ENCODE measurements at places on chromosomes 2 and 18.
A peak's percentile ranks its signal among the peaks of the same experiment; 100 is the strongest.

DNA sequence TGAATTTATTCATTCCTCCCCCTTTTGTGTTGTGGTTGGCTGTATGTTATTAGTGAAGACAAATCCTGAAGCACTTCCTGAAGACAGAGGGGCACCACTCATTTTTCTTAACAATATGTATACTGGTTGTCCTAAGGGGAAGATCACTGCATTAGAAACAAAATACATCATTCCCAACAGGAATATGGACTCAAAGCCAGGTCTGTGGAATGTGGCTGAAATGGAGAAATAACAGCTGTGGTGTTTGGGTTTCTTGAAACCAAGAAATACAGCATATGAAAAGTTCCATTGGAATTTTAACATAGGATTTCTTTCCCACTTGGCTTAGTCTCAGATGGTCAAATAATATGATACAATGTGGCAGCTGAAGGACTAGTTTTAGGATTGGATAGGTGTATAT lies 267.6 kb downstream of the KCNE4 start:
- DNase-seq, result peak; percentile 68

- peak; percentile 79 for DNase-seq
Observed at GRCh38 chr2:74845217-74845751, 11.4 kb downstream of the HK2 start.

DNA sequence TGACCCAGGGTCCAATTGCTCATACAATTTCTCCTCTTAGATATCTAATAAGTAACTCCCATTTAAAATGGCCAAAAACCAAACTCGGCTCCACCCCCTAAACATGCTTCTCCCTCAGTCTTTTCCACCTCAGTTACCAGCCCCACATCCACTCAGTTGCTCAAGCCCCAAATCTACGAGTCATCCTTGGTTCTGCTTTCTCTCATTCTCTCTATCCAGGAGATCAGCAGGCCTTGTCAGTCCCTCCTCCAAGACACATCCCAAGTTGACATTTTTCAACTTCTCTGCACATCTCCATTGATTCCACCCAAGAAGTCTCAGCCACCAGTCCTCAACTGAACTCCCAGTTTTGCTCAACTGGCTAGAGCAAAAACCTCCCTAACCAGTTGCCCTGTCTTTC lies 40.5 kb upstream of the RTN4 start:
- DNase-seq, result peak; percentile 69

- DNase-seq, result no peak
Observed at GRCh38 chr2:73084971-73085370, 13.5 kb upstream of the SFXN5 start.

DNA sequence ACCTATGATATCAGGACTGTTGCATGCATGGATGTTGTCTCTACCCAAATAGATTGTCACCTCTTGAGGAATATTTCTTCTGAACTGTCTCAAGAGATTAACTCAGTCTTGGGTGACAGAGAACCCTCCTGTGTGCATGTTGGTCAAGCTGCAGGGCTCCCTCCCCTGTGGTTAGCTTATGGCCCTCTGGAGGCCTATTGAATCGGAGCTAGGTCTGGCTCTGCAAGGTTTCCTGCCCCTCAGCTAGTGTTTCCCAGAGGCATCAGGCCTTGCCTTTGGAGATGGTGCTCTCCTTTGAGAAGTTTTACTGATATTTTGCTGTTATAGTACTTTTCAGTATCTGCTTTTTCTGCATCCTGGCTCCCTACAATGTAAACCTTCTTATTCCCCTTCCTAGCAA lies 769.2 kb upstream of the FAM98A start:
- no peak for DNase-seq

GRCh38 chr2:14960686-14961324 lies 328.3 kb downstream of the LRATD1 start:
- DNase-seq, result no peak

DNA sequence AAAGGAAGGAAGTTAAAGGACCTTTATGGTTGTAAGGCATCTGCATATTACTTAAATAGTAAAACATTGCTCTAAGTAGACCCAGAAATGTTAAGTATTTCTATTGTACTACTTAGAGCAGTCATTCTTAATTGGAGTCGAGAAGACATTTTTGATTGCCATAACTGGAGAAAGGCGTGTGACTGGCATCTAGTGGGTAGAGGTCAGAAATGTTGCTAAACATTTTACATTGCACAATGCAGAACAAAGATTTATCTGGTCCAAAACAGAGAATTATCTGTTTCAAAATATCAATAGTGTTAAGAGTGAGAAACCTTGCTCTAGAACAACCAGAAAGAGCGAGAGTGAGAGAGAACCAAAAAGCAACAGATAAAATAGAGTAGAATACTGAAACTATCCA lies 23.3 kb upstream of the ROCK1 start:
- DNase-seq, result peak; percentile 51

GRCh38 chr2:74216642-74217041 lies 18.2 kb downstream of the MTHFD2 start:
- DNase-seq, result no peak

GRCh38 chr2:160892204-160892603 lies 268.0 kb upstream of the TANK start:
- no peak for DNase-seq

DNA sequence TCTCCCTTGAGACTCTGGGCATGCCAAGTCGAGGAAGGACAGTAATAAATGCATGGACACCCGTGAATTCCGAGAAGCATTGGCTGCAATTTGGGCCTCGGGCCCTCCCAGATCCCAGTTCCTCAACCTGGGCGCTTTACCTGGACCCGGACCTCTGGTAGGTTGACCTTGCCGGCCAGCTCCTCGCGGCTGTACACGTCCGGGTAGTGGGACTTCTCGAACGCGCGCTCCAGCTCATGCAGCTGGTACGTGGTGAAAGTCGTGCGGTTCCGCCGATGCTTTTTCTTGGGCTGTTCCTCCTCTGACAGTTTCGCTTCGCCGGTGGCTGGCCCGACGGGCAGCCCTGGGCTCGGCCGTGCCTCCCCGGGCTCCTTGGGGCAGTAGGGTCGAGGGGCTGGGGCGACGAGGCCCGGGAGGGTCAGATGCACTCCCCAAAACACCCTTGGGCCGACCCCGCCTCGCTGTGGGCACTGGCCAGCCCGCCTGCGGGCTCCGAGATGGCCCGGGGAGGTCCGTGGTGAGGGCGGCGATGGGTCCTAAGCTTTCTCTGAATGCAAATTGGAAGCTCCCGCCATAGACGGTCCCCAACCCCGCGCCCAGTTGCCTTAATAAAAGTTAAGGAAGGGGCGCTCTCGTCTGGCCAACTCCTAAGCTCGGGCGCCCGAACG lies 899 bp downstream of the RAX start:
- DNase-seq, result no peak

DNA sequence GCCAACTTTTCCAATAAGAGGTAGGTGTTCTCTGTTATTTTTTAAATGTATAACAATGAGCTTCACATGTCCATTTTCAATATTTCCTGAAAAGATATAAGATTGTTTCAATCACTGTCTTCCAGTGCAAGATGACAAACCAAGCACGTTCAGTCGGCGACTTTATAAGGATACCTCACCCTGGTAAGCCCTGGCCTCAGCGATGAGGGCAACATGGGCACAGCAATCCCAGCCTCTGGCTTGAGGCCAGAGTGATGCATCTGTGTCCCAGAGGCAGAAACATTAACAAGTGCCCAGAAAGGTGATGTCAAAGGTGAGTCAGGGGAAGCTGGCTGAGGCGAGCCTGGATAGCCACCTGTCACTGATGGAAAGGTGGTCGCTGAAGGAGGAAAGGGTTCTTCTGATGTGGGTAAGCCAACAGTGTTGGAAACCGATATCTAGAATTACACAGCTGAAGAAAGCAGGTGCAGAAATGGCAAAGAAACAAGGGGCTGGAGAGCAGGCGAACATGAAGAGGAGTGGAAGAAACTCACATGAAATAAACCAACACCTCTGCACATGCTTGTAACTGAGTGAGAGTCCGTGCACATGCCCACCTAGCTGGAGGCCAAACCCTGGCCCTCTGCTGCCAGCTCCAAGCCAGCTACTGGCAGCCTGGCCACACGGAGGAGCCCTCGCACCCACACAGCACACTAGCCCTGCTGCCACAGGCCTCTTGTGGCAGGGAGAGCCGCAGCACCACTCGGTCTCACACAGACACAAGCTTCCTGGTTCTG lies 65.5 kb downstream of the FBXO15 start:
- DNase-seq, result peak; percentile 36

DNA sequence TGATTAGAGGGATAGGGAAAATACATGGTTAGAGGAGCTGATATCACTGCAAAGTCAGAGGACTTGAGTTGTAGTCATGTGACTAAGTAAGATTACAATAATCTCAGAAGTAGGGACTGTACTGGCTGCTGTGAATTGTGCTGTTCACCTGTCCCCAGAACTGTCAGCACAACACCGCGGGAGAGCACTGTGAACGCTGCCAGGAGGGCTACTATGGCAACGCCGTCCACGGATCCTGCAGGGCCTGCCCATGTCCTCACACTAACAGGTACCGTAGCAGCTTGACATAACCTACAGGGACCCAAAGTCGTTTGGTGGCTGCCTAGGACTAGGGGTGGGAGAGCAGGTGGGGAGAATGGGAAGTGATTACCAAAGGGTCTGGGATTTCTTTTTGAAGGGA lies 132.8 kb upstream of the TTC39C start:
- no peak for DNase-seq

DNA sequence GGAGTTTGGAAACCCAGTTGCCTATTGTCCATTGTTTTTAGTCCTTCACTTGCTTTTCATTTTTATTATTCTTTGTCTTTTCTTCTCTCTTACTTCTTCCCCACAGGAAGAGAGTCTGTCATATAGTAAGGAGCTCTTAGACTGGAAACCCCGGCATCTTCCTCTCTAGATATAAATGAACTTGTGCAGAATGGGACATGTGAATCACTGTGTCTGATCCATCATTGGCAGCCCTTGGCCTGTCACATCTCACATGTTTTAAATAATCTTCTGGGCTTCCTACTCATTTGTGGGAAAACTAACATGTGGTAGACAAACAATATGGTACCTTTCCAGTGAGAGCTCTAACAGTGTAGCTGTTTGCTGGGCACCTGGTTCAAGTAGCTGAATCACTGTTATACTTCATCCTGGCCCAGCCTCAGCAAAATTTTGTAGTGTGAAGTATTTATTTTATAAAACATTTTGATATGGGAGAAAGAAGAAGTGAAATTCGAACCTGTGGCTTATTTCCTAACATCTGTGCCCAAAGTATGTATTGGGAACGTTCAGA lies 112.8 kb downstream of the PHLPP1 start:
- DNase-seq, result no peak

GRCh38 chr2:135063210-135063609 lies 11.1 kb downstream of the RAB3GAP1 start:
- no peak for DNase-seq

DNA sequence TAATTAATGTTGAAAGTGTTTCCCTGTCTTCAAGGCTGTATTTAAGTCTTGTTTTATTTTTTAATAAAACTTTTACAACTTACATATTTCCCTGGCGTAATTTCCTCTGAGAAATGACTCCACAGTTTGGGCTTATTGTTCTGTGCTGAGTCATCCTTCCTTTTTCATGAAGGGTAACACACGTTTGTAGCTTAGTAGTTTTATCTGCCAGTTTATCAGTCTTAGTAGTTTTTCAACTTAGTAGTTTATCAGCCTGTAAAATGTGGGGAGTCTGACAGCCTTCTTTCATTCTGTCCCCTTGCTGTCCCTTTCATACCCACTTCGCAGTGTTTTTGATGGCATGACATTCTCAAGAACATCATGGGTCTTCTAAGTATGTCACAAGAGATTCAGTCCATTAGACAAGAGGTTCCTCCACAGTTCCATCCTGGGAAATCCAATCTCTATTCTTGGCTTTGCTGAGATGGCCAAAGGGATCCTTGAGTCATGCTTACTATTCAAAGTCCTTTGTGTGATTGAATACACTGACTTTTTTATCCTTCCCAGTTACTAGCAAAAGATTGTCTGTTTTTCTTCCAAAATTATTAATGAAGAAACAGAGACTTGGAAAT lies 60.0 kb upstream of the SGPP2 start:
- peak; percentile 8 for DNase-seq

- no peak for DNase-seq
Observed at GRCh38 chr2:58708565-58708964, 467.4 kb upstream of the FANCL start.

DNA sequence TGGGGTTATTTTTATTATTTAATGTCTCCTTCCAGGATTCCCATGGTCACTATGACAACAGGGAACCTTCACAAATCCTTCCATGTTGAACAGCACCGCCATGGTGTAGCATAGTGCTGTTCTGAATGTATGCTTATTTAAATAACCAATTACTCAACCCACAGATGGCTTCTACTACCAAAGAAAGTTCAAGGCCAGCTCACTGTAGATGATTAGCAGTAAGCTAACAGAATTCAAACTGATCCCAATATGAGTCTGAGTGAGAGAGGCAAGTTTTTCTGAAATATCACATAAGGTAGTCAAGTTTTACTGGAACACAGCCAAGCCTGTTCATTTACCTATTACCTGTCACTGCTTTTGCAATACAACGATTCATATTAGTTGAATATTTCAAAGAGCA lies 51.2 kb downstream of the CLASP1 start:
- no peak for DNase-seq

GRCh38 chr18:44761812-44762211 lies 81.1 kb downstream of the SETBP1 start:
- no peak for DNase-seq

DNA sequence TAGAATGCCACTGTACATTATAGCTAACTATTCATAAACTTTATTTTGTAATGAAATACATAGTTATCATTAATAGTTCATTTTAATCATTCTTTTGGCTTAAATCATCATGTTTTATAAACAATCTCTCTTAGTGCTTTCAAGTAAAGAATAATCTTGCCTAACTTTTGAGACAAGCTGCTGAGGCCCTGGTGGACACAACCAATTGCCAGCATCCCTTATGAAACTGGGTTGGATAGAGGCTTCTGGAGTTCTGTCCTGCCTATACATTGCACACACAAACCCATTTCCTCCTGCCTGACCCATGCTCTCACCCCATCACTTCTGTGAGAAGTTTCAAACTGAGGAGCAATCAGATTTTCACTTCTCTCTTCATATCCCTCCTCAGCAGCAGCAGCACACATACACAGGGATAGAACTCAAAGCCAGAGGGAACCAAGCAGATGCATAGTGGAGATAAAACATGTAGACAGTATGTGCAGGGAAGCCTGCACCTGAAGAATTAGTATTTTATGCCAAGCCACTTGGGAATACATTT lies 450.0 kb upstream of the SLC14A2 start:
- DNase-seq, result no peak

- DNase-seq, result no peak
Observed at GRCh38 chr2:74020702-74021406, 36.1 kb downstream of the TET3 start.

DNA sequence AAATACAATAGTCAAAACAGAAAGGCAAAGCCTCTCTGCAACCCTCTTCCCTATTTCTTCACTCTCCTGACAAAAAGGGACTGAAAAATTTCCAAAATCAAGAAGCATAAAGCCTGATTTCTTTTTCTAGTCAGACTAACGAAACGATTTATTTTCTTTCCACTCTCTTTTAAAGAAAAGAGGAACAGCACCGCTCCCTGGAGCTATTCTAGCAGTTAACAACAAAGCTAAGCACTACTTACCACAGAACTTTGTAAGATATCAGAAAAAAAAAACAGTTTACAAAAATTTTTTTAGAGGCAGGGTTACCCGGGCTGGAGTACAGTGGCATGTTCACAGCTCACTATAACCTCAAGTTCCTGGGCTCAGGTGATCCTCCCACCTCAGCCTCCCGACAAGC lies 14.4 kb upstream of the FHL2 start:
- DNase-seq, result no peak

GRCh38 chr2:41869542-41870264 lies 178.1 kb upstream of the PKDCC start:
- peak; percentile 66 for DNase-seq

- no peak for DNase-seq
Observed at GRCh38 chr18:30945761-30946160, 96.8 kb downstream of the DSC3 start.

GRCh38 chr2:182619276-182619675 lies 96.8 kb upstream of the DNAJC10 start:
- DNase-seq, result no peak
